AG04450 (cell line): ENCODE measurements at places on chromosomes 11 and 22.

GRCh38 chr11:2853997-2854560 is 31.5 kb downstream of the CDKN1C start:
- DNase-seq: no peak

DNA sequence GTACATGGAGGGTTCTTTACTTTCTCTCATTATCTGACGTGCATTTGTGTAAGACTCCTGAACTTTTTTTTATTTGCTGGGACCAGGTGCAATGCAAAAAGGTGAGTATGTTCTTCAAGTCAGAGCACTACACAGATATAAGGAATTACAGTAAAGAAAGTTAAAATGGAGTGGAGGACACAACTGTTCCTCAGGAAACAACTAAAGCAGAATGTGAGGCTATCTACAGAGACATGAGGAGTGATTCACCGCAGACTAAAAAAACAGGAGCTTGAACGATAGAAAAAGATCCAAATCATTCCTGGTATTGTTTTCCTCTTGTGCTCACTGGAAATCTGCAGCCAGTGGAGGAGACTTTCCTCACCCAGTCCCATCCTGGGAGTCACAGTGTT is 106.2 kb downstream of the ABTB2 start:
- no peak for DNase-seq

- DNase-seq: no peak
Measured at GRCh38 chr22:31550871-31551370, 54.6 kb downstream of the SFI1 start.

GRCh38 chr11:30282289-30282631 is 40.6 kb upstream of the ARL14EP start:
- DNase-seq: no peak

DNA sequence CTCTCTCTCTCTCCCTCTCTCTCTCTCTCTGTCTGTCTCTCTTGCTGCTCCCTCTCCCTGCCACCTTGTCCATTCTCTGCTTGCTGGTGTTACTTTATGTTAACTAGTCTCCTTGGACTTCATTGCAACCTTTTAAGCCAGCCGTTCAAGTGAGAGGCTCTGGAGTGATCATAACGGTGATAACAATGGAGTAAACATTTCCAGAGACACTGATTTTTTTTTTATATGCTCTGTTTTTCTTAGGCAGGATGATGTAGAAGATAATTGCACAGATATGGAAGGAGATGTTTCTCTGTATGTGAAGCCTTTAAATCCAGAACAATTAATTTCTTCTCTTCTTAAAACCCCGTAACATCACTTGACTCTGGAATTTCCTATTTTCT is 287.7 kb downstream of the TMEM135 start:
- no peak for DNase-seq

- DNase-seq: no peak
Measured at GRCh38 chr11:128968916-128969315, 26.2 kb upstream of the TP53AIP1 start.

DNA sequence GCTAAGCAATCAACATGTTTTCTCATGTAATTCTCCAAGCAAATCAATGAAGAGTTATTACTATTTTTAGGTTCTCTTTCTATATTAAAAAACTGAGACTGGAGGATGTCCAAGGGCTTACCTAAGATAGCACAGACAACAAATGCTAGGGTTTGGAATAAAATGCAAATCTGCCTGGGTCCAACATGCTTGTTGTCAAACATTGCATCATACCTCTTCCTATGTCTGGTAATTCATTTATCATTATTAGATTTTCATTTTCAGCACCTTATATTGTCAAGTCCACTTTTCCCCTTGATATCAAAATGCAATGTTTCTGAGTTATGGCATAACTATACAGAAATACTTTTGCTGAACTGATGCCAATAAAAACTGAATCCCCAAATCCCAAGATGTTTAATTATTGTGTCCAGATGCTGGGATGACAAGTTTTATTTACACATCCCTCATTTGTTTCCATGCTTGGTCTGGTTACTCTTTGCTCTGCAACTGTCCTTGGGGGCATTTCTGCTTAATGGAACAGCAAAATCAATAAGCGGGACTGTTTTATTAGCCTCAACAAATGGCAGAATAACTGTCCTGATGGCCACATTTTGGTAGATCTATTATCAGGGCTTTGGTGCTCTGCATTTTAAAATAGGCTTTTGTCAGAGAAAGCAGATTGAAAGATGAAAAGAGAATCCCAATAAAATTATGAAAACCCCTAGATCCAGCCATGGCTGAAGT is 86.0 kb downstream of the C11orf87 start:
- no peak for DNase-seq

DNA sequence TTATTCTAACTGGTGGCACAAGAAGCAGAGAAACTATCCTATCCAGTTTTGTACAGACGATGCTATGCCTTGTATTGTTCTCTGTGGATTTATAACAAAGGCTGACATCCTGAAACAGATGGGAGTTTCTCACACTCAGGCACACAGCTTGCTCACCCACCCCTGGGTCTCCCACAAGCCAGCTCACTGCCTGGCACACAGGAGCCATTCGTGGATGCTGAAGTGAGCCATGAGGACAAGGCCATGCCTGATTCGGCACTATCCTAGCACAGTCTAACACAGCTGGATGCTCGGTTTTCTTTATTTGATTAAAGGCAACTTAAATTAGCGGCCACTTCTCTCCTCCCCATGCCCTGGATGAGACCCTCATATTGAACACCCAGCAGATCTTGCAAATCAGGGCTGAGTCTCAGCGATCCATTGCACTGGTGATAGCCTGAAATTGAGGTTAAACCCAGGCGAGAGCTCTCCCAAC is 25.7 kb upstream of the TMPRSS4 start:
- no peak for DNase-seq

DNA sequence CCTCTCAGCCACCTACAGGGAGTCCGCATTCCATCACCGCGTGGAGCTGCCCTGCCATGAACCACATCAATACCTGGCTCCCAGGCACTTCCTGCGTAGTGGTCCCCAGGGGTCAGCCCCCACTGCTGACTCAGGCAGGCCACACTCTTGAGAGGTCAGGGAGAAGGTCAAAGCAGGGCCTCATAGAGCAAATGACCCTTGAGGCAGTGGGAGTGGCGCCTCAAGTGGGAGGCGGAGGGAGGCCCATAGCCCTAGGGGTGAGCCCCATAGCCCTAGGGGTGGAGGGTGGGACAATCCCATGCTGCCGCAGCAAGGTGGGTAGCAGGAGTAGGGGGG is 5.0 kb downstream of the PRDX5 start:
- DNase-seq: no peak

DNA sequence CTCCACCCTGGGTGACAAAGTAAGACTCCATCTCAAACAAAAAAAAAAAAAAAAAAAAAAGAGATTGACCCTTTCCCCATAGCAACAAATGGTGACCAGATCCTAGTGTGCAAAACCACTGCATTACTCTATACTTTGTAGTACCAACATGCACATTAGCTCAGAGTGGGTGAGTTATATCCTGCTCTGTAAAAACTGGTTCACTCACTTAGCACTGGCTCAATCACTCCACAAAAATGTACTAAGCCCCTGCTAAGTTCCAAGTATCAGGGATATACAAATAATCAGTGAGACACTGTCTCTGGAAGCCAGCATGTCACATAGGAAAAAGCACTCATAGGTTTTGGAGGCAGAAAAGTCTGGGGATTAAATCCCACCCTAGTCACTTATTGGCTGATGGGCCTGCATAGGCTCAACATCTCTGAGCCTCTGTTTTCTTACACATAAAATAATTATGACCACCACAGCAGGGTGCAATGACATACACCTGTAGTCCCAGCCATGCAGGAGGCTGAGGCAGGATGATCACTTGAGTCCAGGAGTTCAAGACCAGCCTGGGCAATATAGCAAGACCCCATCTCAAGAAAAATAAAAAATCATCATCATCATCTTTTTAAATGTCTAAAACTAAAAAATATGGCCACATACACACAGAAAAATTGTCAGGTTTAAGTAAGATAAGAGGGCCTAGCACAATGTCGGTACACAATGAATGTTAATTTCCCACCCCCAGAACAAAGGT is 11.9 kb downstream of the FAM168A start:
- peak; percentile 16 for DNase-seq

GRCh38 chr11:9718147-9718546 is 54.3 kb downstream of the SWAP70 start:
- no peak for DNase-seq

DNA sequence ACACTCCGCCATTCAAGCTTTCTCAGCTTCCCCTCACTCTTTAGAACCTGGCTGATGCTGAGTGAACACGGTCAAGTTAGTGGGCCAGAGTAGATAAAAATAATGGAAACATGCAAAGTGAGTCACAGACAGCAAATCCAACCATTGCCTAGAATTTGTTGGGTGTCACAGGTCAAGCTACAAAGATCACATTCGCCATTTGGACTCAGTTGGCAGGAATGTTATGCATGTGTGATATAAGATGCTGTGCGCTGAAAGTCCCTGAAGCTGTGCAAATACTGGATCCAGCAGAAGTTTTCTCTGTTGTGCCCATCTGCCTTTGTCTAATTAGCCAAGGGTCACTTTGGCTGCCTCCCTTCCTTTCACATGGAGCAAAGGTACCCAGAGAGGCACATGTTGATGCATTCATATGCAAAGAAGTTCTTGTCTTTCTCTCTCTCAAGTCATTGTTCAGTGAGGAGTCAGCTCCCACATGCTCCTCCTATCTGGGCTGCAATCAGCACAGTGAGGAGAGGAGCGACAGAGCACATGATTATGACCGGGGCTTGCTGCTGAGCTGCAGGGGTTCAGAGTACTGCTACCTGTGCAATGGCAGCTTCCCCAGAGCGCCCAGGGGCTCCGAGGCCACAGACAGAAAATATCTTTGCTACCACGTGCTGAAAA is 39.7 kb downstream of the FLI1 start:
- DNase-seq: no peak

- no peak for DNase-seq
Measured at GRCh38 chr22:48380016-48380665, 1447.5 kb downstream of the BRD1 start.

- DNase-seq: peak; percentile 3
Measured at GRCh38 chr11:69076129-69076791, 27.5 kb downstream of the TPCN2 start.

GRCh38 chr11:4932751-4933150 is 8.6 kb upstream of the OR51G1 start:
- no peak for DNase-seq

DNA sequence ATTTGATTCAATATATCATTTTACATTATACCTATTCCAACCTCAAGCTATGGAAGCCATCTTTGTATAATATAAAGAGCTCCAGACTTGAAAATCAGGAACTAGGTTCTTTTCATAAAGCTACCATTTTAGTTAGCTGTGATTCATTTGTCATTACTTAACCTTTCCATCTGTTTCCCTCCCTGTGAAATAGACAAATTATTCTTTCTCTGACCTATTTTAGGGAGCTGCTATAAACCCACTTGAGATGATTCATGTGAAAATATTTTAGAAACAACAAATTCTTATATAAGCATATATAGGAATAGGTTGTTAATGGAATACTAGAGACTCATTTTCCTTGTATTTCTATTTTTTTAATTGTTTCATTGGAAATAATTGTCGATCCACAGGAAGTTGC is 1012.1 kb downstream of the OPCML start:
- DNase-seq: no peak

- no peak for DNase-seq
Measured at GRCh38 chr22:19823191-19823901, 31.3 kb downstream of the GNB1L start.

- no peak for DNase-seq
Measured at GRCh38 chr11:74141908-74142307, 28.9 kb downstream of the C2CD3 start.

DNA sequence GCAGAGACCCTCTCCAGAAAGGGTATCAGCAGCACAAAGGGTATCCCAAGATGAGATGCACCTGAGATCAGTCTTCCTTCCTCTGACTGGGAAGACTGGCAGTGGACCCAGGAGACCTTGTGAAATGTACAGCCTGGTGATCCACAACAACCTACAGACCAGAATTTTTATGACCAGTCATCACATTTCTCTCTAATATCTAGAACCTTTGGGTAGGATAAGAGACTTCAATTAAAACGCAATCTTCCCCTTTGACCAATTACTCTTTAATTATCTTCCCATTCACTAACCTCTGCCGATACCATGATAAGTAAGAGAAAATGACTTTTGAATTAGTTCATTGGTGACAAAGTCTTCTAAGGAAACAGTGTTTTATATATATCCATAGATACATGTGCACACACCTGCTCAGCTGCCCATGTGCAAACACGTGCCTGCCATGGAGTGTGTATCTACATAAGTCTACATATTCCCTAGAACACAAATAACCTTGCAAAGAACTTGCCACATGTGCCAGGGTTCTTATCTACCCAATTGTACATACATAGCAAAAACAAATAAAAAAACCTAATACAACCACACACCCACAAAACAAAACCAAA is 44.2 kb upstream of the SLC5A1 start:
- DNase-seq: no peak

DNA sequence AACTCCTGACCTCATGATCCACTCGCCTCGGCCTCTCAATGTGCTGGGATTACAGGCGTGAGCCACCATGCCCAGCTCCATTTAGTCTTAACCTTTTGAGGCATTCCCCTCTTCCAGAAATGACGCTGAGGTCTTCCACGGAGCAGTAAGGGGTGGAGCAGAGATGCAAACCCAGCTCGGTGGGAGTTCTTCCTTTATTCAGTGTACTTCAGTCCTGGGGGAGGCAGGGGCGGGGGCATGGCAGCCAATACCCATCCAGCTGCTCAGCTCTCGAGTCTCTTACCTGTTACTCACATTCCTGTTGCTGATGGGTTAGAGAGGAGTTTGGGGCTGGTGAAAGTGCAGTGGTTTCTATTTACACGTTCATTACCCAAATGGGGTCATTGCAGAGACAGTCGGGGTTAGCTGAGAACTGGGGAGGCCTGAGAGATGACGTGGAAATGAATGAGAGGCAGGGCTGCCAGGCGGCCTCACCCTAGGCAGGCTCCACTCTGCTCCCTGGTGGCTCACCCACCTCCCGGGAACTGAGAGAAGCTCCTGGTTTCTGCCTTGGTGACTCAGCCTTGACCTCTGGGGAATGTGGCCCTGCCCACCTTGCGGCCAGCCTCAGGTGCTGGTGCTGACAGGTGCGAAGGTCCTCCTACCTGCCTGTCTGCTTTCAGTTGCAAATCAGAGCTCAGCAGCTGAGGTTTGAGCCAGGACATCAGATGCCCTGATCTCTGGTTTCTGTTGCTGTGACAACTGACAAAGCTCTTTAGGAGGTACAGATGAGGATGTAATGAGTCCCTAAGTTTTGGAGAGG is 13.4 kb upstream of the ST14 start:
- no peak for DNase-seq

GRCh38 chr22:45575607-45576272 is 73.1 kb downstream of the FBLN1 start:
- DNase-seq: no peak

DNA sequence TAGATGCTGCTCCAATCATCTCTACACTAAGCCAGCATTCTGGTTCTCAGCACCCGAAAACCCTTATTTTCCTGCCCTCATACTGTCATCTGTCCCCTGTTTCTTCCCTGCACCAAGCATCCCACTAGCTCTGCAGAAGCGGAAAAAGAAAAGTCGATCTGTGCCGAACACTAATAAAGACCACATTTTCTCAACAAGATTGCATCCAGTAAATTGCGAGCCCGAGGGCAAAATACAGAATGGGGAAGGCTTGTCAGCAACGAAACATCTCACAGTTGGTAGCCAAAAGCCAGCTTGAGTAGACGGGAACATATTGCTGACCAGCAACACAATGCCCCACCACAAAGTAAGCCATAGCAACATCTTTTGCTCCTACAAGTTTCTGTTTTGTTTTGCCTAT is 227.4 kb downstream of the CADM1 start:
- no peak for DNase-seq

- no peak for DNase-seq
Measured at GRCh38 chr22:46797355-46797754, 34.9 kb downstream of the TBC1D22A start.
